ENCODE measurements at places on chromosomes 12 and 14. TPM values are rescaled to one million over a fixed set of nuclear protein-coding genes. Genes with fewer than 3 reads are reported as not detected.

PDE3A gene
- 75.8 TPM for total RNA-seq

DNA sequence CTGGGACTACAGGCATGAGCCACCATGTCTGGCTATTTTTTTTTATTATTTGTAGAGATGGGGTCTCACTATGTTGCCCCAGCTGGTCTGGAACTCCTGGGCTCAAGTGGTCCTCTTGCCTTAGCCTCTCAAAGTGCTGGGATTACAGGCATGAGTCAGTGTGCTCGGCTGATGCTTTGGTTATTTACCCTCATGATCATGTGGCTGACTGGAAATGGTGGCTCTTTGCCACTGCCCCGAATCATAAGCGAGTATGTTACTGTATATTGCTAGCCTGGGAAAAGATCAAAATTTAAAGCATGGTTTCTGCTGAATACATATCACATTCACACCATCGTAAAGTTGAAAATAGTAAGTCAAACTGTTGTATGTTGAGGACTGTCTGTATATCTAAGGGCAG, 101.1 kb downstream of the RGS6 start:
- DNase-seq: no peak

DNA sequence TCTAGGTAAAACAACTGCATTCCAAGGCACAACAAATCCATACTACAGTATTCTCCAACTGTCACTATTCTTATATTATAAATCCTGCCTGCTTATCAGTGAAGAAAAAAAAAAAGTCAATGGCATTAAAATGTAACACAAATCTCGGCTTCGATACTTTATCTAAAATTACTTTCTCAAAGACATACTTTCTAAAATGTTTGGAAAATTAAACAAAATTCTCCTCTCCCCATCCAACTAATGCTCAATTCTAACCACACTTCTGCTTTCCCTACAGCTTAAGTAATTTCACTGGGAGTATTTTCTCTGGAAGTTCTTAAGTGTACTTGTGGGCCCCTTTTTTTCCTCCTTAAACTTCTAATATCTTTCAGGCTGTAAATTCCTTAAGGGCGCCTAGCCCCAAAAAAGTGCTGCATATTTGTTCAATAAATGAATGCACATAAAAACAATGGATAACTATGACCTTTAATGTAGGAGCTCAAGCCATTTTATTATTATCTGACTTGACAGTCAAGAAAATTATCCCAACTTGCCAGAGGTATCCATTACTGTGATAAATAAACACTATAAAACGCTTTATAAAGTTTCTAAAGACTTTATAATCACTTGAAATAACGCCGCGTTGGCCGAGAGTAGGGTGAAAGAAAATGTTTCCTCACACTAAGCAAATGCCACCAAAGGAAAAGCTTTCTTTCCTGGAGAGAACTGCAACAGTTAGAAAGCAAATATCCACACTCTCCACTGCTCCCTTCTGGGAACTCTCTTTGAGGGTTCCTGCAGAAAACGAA, 977 bp downstream of the HEATR5A start:
- no peak for DNase-seq

GRCh38 chr12:86349196-86349595, 93.0 kb upstream of the MGAT4C start:
- no peak for DNase-seq

DNA sequence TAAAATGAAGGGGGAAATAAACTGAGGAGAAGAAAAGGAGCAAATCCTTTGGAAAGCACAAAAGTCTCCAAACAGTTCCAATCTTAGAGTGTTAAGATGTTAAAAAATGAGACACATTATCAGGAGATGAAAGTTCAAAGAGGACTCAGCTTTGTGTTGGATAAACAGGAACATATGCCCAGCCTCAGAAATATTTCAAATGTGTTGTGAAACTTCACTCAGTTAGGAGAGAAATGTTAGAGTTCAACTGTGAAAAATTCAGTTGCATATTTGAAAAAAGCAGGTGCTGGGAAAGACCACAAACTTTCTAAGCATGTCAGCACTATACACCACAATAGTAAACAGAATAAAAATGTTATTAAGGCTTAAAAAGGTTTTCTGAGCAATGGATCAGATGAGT, 136.8 kb upstream of the PRKD1 start:
- no peak for DNase-seq
